ENCODE measurements at places on chromosomes 6 and 20.

DNA sequence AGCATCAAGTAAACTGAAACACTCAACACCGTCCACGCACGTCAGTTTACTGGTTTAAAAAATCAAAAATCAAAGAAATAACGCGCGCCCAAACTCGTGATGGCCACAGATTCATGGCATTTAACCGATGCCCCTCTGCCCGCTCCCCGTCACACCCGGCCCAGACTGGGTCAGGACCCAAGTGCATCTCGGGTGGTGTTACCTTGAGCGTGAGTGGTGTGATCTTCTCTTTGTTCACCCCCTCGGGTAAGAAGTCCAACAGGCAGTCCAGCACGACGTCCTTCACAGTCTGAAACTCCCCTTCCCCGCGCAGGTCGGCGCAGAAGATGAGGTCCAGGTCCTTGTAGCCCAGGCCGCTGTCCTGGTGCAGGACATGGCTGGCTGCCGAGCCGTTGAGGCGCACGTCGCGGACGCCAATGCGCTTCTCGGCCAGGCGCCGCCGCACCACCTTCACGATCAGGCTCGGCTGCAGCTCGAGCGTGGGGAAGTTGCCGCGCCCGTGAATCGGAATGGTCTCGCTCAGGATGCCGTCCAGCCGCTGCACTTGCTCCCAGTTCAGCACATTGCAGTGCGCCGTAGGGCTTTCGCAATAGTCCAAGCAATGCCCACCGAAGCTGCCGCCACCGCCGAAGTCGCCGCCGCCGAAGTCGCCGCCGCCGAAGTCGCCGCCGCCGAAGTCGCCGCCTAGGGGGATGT lies 945 bp downstream of the TENT5A start:
- DNase-seq = peak; percentile 20

DNA sequence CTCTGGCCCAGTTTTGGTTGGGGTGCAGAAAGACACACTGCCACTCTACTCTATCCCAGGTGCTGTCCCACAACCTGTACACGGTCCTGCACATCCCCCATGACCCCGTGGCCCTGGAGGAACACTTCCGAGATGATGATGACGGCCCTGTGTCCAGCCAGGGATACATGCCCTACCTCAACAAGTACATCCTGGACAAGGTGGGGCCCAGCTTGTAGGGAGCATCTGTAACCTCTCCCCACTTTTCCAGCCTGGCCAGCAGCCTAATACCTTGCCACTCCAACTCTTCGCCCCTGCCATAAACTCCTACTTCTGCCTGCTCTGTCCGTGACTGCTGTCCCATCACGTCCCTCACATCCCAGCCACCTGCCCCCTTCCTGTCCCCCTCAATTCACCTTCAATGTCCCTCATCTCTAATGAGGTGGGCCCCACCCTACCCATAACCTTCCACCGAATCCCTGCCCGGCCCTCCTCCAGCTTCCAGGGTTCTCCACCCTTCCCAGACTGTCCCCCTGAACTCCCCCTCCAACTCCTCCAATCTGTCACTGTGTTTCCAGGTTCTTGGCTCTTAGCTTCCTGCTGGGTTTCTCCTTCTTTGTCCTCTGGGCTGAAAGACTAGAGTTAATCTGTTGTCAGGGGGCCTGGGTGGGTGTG lies 12.1 kb downstream of the DEF6 start:
- DNase-seq = no peak

- no peak for DNase-seq
Measured at GRCh38 chr20:58697867-58698703, 5.5 kb downstream of the NPEPL1 start.

DNA sequence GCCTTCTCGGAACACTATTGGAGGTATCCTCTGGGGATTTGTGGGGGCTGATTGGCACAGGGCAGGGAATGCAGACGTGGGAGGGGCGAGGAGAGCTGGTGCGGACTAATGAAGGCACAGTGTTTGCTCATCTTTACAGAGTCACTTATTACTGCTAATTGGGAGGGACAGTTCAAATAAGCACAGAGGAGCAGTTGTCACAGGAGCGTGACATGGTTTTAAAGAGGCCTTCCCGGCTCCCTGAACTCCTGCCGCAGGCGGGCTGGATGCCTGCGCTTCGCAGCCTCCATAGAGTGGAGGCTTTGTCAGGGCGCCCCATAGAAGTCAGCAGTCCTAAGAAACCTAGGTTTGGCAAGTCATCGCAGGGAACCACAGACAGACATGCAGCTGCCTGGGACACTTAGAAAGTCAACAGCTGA lies 149.6 kb downstream of the LINC00237 start:
- no peak for DNase-seq

DNA sequence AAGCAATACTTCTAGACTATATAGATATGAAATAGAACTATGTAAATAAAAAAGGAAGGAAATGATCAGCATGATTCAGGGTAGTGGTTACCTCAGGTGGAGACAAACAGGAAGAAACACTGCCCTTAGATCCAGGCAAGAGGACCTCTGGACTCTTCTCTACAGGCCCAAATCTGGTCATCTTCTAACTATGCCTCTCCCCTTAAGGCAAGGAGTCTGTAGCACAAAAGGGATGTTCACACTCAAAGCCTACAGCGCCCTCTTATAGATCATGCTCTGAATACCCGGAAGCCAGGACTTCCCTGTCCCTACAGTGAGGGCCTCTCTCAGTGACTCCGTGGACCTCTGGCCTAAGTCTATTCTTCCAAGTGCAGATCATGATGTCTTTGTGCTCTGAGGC lies 30.4 kb upstream of the HIVEP2 start:
- DNase-seq = peak; percentile 19

GRCh38 chr6:14058029-14058695 lies 59.4 kb upstream of the CD83 start:
- DNase-seq = no peak

DNA sequence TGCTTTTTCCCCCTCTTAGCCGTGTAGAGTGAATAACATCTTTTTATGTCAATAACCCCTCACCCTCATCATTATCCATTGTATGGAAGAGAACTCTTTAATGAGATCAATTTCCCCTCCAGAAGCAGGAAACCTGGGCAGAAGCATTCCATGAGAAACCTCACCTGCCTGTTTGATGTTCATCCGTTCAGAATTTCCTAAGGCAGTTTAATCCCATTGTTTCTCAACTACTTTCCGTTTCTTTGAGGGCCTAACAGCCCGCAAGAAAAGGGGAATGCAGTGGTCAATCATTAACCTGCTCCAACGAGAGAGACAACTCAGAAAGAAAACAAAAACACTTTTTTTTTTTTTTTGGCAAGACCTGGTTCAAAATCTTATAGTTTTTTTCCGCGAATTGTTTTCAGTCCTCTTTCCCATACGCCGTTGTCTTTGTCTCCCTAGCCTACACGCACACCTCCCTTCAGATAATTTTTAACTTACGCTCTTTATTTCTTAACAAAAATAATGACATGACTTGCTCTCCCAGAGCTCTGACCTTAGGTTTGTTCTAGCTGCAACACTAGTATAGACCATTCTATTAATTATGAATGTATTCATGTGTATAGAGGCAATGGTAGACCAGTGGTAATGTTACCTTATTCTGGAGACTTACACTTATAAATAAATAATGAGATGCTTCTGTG lies 25.6 kb upstream of the ID4 start:
- DNase-seq = no peak

- peak; percentile 67 for DNase-seq
Measured at GRCh38 chr6:41066867-41067304, 5.3 kb downstream of the OARD1 start.

DNA sequence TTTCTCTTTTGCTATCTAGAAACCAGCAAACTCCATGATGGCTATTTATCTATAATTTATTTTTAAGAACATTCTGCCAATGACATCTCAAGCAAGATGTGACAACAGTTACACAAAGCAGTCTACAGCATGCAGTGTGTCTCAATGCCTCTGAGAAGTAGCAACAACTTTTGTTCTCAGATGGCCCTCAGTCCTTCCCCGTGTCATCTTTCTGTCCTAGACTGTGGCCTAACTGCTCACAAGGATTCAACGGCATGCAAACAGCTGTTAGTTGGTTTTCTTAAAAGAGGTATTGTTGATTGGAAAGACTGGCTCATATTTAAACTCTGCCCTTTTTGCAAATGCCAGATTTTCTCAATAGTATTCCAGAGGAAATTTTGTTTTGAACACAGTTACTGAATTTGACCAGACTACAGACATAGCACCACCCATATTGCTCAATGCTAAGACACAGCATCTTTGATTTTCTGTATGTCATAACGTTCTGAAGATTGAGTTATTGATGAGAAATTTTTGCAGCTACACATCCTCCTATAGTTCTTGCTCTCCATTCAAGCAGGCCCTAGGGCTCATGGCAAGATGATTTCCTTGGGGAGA lies 26.1 kb upstream of the F13A1 start:
- no peak for DNase-seq

GRCh38 chr6:157571269-157571668 lies 190.3 kb downstream of the ZDHHC14 start:
- no peak for DNase-seq

GRCh38 chr20:54397292-54398140 lies 77.9 kb upstream of the DOK5 start:
- DNase-seq = no peak

- no peak for DNase-seq
Measured at GRCh38 chr6:55511122-55511800, 67.7 kb downstream of the HMGCLL1 start.

- DNase-seq = no peak
Measured at GRCh38 chr20:49685809-49686208, 27.9 kb downstream of the B4GALT5 start.

DNA sequence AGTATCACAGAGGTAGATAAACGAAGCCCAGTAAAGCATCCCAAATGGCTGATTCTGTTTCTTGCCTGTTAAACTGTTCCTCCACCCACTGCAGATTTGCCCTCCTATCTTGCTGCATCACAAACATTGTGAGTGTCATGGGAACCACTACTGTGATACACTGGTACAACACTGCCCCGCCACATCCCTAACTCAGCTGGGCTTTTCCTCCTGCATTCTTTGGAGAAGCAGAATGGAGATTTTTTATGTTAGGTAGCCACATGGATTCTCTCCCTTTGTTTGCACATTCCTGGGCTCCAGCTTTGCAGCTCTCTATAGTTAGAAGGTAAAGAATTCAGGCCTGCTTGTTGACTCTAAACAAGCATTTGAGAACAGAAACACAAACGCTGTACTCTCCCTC lies 234.1 kb downstream of the TMEM242 start:
- no peak for DNase-seq

DNA sequence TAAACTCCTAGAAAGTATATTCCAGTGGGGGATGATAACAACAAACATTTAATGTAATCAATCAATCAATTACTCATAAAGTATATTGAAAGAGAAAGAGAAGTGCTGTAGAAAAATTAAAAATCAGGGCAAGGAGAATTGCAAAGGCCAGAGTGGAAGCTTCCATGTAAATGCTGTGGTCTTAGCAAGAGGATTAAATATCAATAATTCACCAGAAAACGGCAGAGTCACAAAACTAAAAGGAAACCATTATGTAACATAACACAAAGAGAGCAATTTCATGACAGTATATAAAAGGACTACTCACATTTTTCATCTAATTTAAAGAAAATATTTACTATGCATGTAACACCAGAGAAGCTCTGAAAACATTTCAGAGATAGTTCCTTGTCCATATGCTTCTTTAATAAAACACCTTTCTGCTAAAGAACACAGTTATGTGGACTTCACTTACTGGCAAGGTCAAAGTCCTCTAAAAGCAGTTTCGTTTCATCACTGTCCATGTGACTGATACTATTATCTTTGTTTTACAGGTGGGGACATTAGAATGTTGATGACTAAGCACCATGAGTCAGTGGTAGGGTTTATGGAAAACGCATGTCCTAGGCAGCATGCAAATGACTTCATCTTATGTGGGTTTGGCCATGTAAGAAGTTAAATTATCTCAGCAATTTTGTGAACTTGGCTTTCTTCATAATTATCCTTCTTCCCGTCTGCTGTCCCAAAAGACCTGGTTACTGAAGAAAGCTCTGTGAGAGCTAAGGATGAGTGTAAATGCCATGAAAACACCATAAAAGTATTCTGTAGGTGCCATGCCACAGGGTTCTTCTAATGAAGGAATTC lies 185.8 kb upstream of the TENT5A start:
- no peak for DNase-seq

DNA sequence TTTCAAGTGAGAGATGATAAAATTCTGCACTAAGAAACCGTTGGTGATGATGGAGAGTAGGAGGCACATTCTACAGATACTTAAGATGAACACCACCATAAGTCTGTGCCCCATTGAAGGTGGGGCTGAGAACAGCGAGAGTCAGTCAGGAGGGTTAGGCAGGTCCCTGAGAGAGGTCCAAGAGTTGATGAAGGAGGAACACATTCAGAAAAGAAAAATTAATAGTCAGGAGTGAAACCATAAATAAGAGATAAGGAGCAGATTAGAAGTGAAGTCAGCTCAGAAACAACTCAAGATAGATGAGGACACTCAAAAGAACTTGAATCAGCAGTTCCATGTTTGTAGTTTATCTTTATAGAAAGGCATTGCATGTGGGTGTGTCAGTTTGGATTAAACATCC lies 727.2 kb upstream of the MARCKS start:
- no peak for DNase-seq

DNA sequence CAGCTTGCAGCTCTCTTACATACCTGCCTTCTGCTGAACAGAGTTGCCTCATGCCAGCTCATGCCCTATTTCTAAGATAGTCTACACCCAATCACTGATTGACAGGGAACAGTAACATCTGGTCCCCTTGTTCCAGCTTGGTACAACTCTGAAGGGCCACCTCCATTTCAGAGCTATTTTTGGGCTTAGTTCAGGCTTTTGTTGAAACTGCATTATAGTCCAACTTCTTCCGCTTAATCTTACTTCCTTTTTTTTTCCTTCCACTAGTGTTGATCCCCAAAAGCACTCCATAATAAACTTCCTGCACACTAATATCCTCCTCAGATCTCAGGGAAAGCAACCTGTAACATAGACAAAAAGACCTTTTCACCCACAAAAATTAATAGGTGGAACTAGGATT lies 65.7 kb upstream of the TNFRSF21 start:
- DNase-seq = no peak

DNA sequence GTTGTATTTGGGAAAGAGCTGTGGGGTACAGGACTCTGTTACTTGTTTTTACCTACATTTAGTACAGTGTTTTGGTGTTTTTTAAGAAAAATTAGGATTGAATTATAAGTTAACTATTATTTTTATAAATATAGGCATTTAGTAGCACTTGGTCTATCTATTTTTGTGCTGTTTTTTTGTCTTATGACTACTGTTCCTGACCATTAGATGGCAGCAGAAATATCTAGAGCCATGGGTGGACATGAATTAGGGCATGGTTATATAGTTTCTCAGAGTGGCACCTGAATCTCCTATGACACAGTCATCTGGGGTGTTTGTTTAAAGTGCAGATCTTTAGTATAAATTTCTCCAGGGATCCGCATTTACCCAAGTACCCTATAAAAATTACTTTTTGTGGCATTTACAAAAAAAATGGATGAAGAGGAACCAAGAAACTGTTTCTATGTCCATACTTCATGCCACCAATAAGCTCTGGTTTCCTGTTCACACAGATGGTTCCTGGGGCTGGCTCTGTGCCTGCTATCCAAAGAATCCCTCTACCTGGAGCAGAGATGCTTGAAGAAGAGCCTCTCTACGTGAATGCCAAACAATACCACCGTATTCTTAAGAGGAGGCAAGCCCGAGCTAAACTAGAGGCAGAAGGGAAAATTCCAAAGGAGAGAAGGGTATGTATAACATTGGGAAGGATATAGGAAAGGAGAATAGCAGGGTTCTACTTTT lies 19.8 kb downstream of the NFYA start:
- DNase-seq = peak; percentile 14

GRCh38 chr20:4233520-4233919 lies 218.2 kb upstream of the RNF24 start:
- no peak for DNase-seq

- no peak for DNase-seq
Measured at GRCh38 chr6:47404435-47404834, 73.2 kb upstream of the CD2AP start.

GRCh38 chr6:55108134-55109130 lies 65.9 kb upstream of the HCRTR2 start:
- no peak for DNase-seq
